ENCODE measurements at places on chromosomes 7 and 10. TPM values are rescaled to one million over a fixed set of nuclear protein-coding genes. Genes with fewer than 3 reads are reported as not detected.

The CPA5 gene
- total RNA-seq: 0.39 TPM

The PIP gene
- total RNA-seq: not detected

The UTF1 gene
- not detected for total RNA-seq

The ZNF282 gene
- 17.8 TPM for total RNA-seq

The LIPK gene
- not detected for total RNA-seq

The NDUFB2 gene
- 113 TPM for total RNA-seq

The NFE2L3 gene
- total RNA-seq: 5.4 TPM

The LIPF gene
- total RNA-seq: not detected

The MNX1 gene
- 0.72 TPM for total RNA-seq

The TBXAS1 gene
- total RNA-seq: 10.7 TPM

The ODAD2 gene
- total RNA-seq: 4.7 TPM

The TDRD1 gene
- total RNA-seq: 1.1 TPM

The PTF1A gene
- not detected for total RNA-seq

The AHR gene
- total RNA-seq: 68.4 TPM

The GBX1 gene
- total RNA-seq: 2.4 TPM

The HOXA2 gene
- 8.1 TPM for total RNA-seq
